ENCODE measurements at places on chromosomes 6 and 20. TPM values are rescaled to one million over a fixed set of nuclear protein-coding genes. Genes with fewer than 3 reads are reported as not detected.

GRCh38 chr20:32089637-32090362 is 19.7 kb upstream of the TM9SF4 start:
- DNase-seq = no peak

GRCh38 chr6:155270561-155271091 is 6.8 kb downstream of the CLDN20 start:
- DNase-seq = no peak

DNA sequence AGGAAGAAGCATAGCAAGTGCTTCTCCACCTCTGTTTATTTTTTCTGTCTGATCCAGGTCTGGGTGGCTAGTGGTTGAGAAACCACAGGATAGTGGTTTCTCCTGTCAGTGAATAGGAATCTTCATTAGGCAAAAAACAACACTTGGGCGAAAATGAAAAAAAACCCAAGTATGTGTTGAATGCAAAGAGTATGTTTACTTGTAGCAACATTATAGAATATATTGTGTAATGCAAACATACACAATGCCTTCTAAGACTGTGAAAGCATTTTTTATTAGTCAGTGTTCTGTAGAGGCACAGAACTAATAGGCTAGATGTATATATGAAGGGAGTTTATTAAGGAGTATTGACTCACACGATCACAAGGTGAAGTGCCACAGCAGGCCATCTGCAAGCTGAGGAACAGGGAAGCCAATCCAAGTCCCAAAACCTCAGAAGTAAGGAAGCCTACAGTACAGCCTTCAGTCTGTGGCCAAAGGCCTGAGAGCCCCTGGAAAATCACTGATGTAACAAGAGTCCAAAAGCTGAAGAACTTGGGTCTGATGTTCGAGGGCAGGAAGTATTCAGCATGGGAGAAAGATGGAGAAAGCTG is 111.1 kb downstream of the UST start:
- DNase-seq = no peak

- DNase-seq = peak; percentile 55
These were observed 14.3 kb downstream of the KLHL31 start for GRCh38 chr6:53651205-53651763.

DNA sequence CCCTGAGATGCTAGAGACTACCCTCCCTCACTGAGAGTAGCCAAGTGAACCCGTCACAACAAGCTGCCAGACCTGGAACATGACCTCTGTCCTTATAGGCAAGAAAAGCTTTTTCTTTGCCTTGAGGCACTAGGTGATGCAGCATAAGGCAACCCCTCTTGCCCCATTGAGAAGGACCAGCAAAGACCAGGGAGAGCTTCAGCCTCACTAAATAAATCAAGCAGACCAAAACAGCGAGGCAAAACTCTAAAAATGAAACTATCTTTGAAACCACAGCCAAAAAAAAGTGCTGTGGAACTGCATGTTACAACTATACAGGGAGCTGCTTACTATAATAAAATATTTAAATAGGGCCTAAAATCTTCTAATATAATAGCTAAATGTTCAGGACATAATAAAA is 62.6 kb upstream of the FAM83B start:
- DNase-seq = no peak

GRCh38 chr6:167957626-167958025 is 39.8 kb upstream of the KIF25 start:
- DNase-seq = no peak

- no peak for DNase-seq
These were observed 57.6 kb upstream of the TIAM2 start for GRCh38 chr6:154937306-154938220.

- DNase-seq = no peak
These were observed 17.6 kb downstream of the SIRPD start for GRCh38 chr20:1539816-1540419.

DNA sequence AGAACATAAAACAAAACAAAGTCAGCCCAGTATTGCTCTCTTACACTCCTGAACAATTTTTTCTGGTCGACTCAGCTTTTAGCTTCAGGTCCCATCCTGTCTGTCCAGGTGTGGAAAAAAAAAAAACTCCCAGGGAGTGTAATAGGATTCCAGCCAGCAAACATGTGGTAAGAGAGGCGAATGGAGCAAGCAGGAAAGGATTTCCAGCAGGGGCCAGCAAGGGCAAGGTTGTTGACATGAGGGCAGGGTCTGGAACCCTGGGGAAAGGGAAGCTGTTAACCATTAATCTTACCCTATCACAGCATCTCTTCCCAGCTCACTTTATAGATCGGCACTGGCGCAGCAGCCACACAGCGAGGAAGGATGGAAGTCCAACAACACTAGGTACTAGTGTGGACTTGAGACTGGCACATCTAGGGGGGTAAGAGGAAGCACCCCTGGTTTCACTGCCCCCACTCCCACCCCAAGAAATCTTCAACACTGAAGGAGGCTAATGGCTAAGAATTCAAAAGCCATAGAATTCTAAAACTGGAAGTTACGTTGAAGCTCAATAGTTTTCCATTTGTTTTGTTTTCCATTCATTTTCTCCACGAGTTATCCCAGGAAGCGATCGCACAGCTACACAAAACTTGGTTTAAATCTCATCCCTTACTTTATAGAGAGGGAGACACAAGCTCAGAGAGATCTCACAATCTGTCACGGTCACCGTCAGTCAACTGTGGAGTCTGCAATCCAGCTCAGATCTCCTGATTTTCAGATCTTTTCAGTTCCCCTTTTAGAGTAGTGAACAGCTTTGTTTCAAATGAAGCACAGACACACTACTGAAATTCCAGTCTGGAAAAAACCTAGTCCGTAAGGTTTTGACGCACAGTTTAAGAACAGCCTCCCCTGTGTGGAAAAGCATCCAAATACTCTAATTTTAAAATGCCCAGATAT is 53.3 kb downstream of the SLC22A23 start:
- no peak for DNase-seq

DNA sequence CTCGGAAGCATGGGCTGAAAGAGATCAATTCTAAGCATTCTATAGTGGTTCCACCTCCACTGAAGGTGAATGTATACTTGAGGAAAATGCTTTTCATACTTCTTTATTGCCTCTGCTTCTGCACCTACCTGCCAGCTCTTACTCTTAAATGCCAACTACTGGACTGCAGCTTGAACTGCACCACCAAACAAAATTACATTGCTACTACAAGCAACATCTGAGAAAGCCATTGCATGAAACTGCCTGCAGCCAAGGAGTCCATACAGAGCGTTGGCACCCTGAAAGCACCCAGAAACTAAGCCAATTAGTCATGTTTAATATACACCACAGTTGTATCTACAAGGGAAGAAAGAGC is 440.9 kb downstream of the BTBD3 start:
- DNase-seq = no peak

GRCh38 chr6:30172681-30173080 is 9.3 kb downstream of the TRIM15 start:
- DNase-seq = no peak

GRCh38 chr6:147507162-147508041 is 1.1 kb upstream of the SAMD5 start:
- no peak for DNase-seq

GRCh38 chr20:43941476-43942200 is 27.0 kb downstream of the TOX2 start:
- no peak for DNase-seq

GRCh38 chr6:99478483-99478882 is 36.7 kb downstream of the USP45 start:
- no peak for DNase-seq

DNA sequence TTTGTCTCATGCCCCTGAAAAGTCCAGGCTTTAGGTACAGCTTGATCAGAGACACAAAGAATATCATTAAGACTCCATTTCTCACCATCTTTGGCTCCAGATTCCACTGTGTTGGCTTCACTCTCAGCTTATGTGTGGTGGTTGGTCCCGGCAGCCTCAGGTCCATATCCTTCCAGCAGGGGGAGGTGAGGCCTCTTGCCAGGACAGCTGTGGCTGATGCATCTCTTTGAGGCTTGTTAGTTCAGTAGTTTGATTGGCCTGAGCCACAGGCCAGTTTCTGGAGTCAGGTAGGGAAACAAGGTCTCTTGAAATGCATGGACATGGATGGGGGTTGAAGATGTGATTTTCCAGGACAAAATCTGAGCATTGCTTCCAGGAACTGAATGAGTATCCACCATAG is 62.4 kb downstream of the JAG1 start:
- DNase-seq = no peak

GRCh38 chr6:124798942-124799496 is 163.2 kb upstream of the RNF217 start:
- DNase-seq = no peak

DNA sequence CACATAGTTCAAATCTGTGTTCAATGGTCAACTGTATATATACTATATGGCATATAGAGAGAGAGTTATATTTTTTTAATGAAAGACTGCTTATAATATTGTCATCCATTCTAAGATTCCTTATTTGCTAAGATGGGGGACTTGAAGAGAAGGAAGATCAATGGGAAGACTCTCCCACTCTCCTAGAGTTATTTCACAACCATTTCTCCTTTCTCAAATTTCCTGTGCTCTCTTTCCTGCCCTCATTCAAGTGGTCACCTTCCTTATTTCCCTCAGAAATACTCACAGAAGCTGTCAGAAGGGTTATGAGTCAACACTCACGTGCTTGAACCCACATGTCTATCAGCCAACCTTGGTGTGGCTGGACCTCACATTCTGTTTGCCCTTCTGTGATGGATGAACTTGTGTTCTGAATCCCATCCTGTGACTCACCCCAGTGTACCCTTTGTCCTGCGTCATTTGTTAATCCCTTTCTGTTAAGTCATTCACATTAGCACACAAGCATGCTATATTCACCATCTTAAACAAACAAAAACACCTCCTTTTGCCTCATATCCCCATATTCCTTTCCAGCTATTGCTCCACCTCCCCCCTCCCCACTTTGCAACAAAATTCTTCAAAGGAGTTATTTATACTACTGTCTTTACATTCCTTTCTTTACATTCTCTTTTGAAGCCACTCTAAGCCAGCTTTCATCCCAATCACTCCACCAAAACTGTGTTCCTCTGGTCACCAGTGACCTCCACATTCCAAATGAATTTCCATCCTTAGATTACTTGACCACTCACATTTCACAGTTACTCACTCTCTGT is 279.3 kb upstream of the TCF21 start:
- no peak for DNase-seq

DNA sequence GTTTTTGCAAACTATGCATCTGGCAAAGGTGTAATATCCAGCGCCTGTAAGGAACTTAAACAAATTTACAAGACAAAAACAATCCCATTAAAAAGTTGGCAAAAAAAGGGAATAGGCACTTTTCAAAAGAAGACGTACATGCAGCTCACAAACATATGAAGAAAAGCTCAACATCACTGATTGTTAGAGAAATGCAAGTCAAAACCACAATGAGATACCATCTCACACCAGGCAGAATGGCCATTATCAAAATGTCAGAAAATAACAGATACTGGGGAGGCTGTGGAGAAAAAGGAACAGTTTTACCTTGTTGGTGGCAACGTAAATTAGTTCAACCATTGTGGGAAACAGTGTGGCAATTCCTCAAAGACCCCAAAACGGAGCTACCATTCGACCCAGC is 54.2 kb downstream of the TSBP1 start:
- DNase-seq = no peak

DNA sequence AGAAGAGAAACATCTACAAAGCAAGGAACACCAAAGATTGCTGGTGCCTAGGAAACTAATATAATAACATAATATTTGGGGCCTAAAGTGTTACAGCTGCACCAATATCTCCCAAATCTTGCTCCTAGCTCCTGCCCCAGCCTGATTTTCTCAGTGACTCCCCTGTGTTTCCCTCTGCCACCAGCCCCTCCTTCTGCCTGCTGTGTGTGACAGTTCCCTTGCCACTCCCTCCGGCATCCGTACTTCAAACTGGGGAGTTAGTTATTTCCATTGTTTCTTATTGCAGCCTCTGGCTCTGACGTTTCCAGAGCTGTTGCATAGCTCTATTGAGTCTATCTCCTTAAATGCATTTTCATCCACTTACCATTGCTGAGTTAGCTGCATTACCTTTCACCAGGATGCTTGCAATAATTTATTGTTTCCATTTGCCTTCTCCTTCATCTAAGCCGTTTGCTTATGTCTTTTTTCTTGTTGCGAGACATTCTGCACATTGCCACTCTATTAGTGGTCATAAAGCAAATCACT is 43.1 kb downstream of the ESR1 start:
- no peak for DNase-seq

DNA sequence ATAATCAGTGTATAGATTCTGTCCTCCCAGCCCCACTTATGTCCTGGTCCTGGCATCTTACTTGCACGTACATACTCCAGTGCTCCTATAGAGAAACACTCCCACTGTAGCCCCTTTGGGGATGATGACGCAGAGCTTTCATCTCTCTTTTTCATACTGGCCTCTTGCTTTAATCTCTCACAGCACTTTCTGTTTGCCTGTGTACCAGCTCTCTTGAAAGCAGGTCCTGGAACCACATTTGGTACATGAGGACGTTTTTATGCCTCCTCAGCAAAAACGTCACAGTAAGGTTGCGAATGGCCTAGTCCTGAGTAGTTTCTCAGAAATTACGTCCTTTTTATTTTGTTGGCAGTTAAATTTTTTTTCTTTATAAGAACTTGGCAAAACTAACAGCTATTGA is 10.8 kb downstream of the L3MBTL3 start:
- no peak for DNase-seq

GRCh38 chr20:8077137-8077466 is 55.0 kb upstream of the PLCB1 start:
- DNase-seq = no peak

GRCh38 chr6:94361304-94362060 is 942.1 kb upstream of the EPHA7 start:
- DNase-seq = no peak

DNA sequence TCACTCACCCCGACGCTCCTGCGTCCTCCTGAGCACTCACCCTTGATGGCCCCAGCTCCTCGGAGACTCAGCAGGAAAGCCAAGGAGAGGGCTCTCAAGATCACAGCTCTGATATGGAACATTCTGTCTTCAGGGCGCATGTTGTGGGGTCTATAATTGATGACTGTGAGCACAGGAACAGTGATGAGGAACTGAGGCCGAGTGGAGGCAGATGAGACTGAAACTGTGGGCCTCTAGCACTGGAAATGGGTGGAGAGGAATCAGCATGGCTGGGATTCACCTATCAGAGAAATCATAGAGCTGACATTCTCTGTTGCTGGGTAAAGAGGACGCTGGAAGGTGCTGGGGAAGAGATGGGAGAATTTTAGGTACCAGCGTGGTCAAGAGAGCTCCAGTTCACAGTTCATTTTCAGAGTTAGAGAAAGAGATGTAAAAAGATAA is at the start of gene HLA-DPA1:
Gene HLA-DPA1, minus strand, starts transcription at position 219 of the 441 bp plus-strand sequence.
- DNase-seq = no peak

The CD93 gene
- total RNA-seq = 74.0 TPM

The EEF1A2 gene
- 1.6 TPM for total RNA-seq

The SIRPD gene
- not detected for total RNA-seq

The ADGRF5 gene
- 273 TPM for total RNA-seq

The BAG2 gene
- 2.7 TPM for total RNA-seq

The PCK1 gene
- not detected for total RNA-seq

Measured in upper lobe of left lung (tissue), 6 donors.